T-helper 17 cell (primary cell): ENCODE measurements at places on chromosomes 12 and 14.

DNA sequence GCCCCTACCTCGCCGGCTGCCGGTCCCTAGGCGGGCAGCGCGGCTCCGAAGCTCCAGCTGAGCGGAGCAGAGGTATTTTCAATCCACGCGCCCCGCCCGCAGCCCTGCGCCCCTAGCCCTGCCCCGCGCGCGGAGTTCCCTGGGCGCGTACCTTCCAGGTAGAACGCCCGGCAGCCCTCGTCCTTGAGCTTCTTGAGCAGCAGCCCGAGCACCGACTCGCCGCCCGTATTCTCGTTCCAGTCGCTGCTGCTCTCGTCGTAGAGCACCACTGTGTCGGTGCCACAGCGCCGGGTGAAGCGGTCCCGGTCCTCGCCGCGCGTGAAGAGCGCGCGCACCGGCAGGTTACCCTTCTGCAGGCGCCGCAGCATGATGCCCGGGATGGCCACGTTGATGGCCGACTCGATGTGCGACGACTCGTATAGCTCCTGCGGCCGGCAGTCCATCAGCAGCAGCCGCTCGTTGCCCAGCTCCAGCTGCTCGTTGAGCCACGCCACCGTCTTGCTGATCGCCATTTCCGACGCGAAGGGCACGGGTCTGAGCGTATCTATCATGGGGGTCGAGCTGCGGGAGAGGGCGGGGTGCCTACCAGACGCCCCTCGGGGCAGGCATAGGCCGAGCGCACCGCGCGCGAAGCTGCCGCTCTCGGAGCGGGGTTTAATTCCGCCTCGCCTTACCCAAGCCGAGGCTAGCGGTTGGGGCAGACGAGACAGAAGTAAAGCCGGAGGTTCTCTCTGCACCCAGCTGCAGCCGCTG is 636 bp downstream of the DUSP6 start:
- peak; percentile 18 for DNase-seq

GRCh38 chr12:124026755-124027745 is 54.0 kb downstream of the ZNF664 start:
- DNase-seq = no peak

DNA sequence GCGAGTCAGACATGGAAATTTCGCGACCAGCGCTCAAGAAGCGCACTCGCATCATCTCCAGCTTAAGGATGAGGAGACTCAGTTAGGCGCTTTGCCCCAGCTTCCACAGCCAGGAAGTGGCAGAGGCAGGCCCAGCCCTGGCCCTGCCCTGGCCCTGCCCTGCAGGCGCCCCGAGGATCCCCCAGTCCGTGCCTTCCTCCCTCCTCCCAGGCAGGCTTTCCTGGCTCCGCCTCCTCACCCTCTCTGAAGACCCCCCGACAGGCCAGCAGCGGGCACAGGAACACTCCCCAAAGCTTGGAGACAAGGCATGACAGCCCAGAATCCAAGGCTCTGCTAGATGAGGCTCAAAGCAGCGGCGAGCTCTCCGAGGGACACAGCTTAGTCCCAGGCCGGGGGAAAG is 25.1 kb downstream of the UBR7 start:
- no peak for DNase-seq

- DNase-seq = no peak
Observed at GRCh38 chr14:101196795-101197590, 293.5 kb upstream of the RTL1 start.

- no peak for DNase-seq
Observed at GRCh38 chr14:89507926-89508460, 91.0 kb upstream of the FOXN3 start.

- DNase-seq = no peak
Observed at GRCh38 chr12:106415134-106415533, 57.6 kb downstream of the POLR3B start.

- no peak for DNase-seq
Observed at GRCh38 chr12:65800937-65801336, 23.3 kb upstream of the HMGA2 start.

DNA sequence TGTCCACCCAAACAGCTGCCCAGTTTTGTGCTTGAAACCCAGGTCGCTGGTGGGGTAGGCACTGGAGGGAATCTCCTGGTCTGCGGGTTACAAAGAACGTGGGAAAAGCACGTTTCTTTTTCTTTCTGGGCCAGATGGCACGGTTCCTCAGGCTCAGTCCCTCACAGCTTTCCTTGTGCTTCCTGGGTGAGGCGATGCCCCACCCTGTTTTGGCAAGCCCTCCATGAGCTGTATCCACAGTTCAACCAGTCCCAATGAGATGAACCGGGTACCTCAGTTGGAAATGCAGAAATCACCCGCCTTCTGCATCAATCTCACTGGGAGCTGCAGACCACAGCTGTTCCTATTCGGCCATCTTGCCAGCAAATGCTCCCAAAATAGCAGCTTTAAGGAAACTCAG is 51.4 kb upstream of the TMTC2 start:
- no peak for DNase-seq

DNA sequence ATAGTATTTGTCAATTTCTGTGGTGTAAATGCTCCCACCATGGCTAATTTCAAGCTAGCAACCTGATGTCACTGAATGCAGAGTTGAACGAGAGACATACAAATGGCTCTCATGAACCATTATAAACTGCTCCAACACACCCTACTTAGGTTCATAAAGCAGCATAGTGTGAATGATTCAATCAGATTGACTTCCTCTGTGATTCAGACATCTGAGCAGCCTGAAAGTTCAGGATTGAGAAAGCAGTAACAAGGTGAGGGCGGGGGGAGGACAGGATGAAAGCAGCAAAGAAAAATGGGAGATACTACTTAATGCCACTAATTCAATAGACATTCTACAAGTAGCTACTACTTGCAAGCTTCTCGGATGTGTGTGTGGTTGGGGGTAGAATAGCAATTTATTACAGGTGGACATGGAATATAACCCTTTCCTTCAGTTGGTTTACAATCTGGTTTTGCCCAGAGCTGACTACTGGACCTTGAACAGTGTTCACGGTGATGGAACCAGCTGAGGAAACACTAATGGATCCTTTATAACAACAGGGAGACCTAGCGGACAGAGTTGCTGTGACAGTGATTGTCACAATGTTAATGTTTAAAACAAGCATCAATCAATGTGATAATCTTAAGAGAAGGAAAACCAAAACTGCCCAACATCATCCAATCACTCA is 52.5 kb upstream of the PELI2 start:
- no peak for DNase-seq
